ENCODE measurements at places on chromosomes 2 and 18.

DNA sequence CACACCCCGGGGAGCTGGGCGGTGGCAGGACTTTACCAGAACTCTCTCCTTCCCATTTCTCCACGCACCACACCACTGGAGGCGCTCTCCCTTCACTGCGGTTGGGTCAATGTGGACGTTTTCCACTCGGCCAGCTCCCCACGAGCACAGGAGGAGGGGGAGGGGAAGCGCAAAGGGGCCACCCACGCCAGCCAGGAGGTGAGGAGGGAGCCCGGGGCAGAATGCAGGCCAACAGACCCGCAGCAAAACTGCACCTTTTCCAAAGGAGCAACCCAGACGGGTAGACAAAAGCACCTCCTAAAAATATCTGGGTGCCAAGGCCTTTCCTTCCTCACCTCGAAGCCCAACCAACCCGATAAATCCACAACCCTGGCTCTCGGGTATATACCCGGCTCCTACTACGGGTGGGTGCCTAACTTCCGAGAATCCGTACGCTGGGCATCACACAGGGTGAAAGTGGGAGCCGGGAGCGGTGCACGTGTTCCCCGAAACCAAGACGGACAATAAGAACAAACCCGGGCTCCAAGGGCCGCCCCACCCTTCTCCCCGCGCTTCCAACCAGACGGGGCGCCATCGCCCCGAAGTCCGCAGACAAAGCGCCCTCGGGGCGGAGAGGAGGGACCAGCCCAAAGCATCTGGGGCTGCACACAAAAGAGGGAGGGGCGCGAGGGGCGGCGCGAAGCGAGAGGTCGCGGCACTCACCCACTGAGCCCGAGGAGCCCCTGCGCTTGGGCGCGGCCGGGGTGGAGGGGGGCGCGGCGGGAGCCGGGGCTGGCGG, 1.0 kb downstream of the RTN4 start:
- peak; percentile 93 for DNase-seq

GRCh38 chr2:17976871-17977746, 98.6 kb downstream of the KCNS3 start:
- DNase-seq, result no peak

DNA sequence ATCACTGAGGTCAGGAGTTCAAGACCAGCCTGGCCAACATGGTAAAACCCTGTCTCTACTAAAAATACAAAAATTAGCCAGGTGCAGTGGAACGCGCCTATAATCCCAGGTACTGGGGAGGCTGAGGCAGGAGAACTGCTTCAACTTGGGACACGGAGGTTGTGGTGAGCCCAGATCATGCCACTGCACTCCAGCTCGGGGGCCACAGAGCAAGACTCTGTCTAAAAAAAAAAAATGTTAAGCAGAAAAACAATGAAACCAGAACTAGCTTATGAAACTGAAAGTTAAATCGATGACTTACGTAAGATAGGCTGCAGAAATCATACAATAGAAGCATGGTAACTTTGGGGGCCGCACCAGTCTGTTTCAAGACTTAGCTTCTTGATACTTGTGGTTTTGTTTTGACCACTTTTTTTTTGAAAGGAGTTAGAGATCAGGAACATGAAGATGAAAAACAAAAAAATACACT, 6.2 kb upstream of the GPR155 start:
- DNase-seq, result peak; percentile 2

DNA sequence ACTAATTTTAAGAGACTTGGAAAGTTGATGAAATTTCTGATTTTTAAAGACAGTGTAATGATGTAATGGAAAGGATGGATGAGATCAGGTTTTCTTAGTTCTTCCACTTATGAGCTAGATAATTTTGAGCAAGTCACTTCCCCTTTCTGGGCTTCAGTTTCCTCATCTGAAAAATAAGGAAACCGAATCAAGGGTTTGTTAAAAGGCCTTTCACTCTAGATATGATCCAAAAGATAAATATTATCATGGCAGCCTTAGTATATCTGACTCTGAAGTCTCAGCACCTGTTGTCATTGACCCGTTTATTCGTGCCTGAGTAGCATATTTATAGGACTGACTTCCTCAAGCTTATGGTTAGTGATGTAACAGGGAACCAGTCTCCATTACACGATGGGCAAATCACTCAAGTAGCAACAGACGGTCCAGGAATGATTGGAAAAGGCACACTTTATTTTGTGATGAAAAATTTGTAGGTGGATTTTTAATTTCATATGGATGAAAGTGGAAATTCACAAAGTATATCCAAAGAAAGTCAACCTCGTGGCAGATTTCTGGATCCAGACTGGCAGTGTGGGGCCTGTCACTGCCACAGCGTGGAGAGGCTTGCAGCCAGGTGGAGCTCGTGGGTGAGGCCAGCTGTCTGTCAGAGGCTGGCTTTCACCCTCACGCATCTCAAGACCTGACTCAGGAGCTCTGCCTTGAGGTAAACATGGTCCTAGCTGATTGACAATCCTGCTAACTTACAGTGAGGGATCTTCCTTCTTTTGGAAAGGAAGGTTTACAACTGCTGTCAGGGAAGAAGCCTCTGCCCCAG, 137.9 kb upstream of the CXCR4 start:
- DNase-seq, result no peak

DNA sequence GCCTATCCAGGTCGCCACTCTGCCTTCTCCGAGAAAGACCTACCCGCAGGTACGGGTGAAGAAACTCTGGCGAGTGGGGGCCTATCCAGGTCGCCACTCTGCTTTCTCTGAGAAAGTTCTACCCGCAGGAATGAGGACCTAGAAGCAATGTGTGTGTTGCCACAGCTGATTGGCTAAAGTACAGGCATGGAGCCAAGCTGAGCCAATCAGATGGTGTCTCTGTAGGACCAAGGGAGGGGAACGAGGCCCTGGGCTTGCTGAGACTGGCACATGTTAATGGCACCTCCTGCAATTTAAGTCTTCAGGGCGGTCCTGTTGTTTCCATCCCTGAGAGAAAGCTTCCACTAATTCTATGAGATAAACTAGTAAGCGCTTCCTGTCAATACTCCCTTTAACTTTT, 82.3 kb downstream of the KCTD1 start:
- no peak for DNase-seq

DNA sequence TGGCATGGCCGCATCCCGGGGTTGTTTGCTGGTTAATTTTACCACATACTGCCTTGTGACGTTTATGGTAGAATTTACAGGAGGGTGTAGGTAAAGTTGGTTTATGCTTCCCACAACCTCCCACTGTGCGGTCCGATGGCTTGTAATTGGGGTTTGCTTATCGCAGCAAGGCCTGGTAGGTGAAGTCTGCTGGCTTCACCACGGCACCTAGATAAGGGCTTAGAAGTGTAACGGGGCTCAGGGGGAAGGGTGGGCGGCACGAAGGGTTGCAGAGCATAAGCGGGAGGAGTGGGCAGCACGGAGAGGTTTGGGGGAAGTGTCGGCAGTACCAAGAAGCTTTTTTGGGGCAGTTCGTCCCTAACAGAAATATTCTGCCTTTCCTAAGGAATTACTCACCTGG, 39.0 kb upstream of the TMEM131 start:
- DNase-seq, result no peak

- DNase-seq, result no peak
Observed at GRCh38 chr2:162342841-162343240, 1.1 kb upstream of the GCA start.

DNA sequence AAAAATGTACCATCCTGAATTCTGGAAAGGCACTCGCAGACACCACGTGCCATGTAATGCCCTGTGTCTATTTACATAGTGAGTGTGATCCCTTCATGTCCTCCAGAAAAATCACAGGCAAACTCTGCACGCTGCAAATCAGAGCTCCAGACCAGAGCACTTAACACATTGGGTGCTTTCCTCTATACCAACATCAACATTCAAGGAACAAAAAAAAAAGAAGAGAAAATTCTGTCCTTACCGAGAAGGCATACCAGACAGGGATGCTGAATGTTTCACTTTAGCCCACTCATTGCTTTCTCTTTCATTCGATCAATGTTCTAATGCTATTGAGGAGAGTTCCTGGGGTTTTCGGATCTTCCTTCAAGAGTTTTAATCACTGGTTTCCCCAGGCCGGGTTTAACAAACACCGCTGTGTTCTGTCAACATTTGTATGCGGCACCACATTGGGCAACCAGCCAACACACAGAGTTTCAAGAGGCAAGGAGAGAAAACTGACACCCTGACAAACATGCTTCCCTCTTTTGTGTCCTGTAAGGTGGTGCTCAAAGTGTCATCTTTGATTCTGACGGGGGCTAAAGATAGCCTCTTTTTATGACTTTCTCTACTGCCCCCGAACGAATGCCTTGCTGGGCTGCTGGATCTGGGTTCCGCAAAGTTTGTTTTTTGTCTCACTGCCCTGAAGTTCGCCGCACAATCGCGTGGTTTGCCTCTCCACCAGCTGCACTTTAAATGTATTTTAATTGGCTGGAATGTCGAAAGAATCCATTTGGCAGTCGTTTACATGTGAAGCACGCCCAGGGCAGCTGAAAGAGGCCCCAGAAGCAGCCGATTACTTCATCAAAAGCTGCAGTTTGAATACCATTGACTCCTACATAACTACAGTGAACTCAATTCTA, 106.4 kb upstream of the NCKAP5 start:
- peak; percentile 82 for DNase-seq

GRCh38 chr2:73009177-73009839, 62.2 kb downstream of the SFXN5 start:
- DNase-seq, result no peak

- DNase-seq, result no peak
Observed at GRCh38 chr2:189022053-189022481, 47.9 kb downstream of the COL3A1 start.

DNA sequence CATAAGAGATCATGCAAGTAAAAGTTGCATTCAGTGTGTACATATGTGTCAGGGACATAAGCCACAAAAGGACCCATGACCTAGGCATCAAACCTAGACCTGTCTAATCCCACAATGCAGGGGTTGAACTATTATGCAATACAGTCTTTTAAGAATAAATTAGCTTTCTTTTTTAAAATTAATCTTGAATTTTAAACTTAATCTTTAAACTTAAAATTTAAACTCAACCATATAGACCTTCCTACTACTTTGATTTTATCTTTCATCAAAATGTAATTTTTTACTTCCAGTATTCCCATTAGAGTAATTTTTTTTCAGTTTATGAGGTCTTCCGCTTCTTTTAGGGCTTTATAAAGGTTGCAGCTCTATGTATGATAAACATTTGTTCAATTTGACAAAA, 702.9 kb downstream of the SUCLG1 start:
- DNase-seq, result no peak

- DNase-seq, result peak; percentile 64
Observed at GRCh38 chr2:174682578-174683391, 81.5 kb downstream of the CHRNA1 start.

GRCh38 chr2:180695586-180696401, 284.6 kb upstream of the UBE2E3 start:
- DNase-seq, result no peak

DNA sequence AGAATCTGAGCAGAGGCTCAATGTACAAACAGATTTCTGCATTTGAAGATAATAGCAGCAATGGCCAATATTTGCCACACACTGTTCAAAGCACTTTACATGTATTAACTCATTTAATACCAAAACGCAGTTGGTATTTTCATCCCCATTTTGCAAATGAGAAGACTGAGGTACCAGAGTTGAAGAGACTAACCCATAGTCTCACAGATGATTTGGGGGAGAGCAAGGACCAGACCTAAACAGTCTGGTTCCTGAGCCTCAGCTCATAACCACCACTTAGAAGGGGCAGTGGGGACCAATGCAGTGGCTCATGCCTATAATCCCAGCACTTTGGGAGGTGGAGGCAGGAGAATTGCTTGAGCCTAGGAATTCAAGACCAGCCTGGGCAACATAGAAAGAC, 18.1 kb upstream of the AGFG1 start:
- no peak for DNase-seq

DNA sequence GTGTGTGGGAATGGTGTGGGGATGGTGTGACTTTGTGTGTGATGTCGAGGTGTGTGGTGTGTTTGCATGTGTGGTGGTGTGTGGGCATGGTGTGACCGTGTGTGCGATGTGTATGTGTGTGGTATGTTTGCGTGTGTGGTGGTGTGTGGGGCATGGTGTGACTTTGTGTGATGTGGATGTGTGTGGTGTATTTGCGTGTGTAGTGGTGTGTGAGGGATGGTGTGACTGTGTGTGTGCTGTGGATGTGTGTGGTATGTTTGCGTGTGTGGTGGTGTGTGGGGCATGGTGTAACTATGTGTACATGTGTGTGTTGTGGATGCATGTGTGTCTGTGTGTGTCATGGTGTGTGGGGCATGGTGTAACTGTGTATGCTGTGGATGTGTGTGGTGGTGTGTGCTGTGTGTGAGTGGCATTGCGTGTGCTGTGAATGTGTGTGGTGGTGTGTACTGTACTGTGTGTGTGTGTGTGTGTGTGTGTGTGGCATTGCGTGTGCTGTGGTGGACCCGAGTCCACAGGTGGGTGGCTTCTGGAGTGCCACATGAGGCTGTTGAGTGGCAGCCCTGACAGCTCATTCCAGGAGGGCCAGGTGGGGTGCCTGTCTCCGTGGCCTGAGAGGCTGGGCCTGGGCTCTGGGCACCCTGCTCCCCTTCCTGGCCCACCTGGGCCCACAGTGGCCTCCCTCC, 14.7 kb downstream of the ODC1 start:
- DNase-seq, result no peak

- DNase-seq, result peak; percentile 46
Observed at GRCh38 chr2:101002562-101003277, 631 bp downstream of the RPL31 start.

- DNase-seq, result no peak
Observed at GRCh38 chr2:162656516-162656915, 182.1 kb downstream of the KCNH7 start.

DNA sequence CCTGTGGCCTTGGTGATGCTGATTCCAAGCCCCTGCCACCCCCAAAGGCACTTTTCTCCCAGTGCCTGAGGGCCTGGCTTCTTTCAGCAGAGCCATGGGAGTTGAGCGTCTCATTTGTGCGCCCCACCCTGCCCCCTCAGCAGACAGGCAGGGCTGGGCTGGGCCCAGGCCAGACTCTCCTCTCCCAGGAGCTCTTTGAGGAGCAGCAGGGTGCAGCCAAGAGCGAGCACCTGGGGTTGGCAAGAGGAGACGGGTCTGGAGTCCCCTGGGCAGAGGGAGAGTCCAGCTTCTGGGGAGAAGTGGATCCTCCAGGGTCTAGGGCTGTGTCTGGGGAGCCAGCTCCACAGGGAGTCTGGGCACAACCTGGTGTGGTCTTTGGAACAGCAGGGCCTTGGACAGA, 21.2 kb downstream of the NPPC start:
- no peak for DNase-seq

DNA sequence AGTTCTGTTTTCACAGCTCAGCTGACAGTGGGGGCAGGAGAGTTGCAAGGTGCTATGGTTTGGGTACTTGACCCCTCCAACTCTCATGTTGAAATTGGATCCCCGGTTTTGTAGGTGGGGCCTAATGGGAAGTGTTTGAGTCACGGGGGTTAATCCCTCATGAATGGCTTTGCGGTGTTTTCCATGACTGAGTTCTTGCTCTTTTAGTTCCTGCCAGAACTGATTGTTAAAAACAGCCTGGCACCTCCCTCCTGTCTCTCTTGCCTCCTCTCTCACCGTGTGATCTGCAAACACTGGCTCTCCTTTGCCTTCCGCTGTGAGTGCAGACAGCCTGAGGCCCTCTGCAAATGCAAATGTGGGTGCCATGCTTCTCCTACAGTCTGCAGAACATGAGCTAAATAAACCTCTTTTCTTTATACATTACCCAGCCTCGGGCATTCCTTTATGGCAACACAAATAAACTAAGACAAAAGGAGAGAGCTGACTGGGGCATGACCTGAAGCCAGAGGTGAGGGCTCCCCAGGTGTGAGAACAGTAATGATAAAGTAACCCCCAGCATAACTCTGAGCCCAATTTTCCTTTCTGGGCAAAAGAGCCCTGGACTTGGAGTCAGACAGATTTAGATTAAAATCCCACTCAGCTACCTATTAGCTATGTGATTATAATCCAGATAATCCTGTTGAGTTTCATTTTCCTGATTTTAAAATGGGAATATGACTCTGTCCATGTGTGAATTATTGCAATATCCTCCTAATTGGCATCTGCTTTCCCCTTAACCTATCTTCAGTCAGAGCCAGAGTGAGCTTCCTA, 64.9 kb upstream of the CAPN13 start:
- DNase-seq, result no peak

All from midbrain (tissue), 1 donor.